ENCODE measurements at places on chromosomes 12 and 14.

GRCh38 chr12:114165921-114166320 is 199.8 kb upstream of the RBM19 start:
- no peak for DNase-seq

GRCh38 chr12:47286676-47287075 is 206.9 kb upstream of the AMIGO2 start:
- DNase-seq = no peak

GRCh38 chr14:96634896-96635295 is 132.7 kb downstream of the PAPOLA start:
- DNase-seq = no peak

DNA sequence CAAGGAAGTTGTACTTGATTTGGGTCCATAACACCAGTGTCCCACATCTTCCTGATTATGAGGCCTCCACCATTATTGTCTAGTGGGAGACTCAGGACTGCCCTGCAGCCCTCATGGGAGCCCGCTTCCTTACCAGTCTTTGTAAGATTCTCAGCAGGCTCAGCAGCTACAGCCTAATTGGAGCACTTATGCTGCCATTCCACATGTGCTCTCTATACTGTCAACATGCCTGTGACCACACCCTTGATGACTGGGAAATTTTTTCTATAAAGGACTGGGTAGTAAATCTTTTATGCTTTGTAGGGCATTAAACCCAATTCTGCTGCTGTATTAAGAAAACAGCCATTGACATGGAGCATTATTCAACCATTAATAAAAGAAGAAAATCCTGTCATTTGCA is 145.5 kb upstream of the IGF1 start:
- no peak for DNase-seq

DNA sequence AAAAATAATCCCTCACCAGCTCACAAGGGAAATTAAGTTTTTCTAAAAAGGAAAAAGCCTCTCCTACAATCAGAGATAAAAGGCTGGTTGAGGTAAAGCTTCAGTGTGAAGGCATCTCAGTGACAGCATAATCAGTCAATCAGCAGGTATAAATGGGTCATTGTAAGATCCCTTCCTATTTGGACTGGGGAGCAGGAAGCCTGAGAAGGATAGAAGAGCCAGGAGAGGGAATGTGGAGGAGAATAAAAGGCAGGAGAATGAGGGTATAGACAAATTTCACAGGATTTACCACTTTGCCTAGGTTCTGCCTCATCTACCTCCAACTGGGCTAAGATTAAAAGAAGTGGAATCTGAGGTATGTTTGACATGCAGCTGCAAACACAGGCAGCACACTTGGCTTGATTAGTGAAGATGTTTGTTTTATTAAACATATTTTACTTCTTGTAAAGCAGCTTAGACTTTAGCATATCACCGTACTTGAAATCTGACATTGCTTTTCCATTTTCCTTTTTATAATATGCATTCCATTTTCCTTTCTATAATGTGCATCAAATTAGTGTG is 479.1 kb upstream of the USP15 start:
- DNase-seq = no peak
